ENCODE measurements at places on chromosomes 4 and X.

DNA sequence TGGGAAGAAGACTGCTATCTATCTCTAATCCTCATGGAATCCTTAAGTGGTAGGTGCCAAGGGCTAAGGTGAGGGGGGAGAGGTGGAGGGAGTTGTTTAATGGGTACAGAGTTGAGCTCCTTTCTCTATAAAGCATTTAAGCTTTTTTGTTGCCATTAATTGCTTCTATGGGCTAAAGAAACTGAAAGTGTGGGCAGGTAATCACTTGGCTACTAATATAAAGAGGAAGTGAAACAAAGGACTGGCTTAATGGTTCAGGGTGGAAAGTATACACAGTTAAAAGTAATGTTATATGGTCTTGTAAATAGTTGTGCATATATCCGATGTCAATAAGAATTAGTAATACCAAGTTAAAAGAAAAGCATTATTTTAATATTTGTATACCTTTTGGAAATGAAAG is 83.9 kb downstream of the POLA1 start:
- DNase-seq, result no peak

- no peak for DNase-seq
Measured at GRCh38 chr4:85701861-85702321, 226.9 kb downstream of the ARHGAP24 start.

GRCh38 chr4:102625232-102625930 is 124.2 kb downstream of the NFKB1 start:
- DNase-seq, result peak; percentile 72

DNA sequence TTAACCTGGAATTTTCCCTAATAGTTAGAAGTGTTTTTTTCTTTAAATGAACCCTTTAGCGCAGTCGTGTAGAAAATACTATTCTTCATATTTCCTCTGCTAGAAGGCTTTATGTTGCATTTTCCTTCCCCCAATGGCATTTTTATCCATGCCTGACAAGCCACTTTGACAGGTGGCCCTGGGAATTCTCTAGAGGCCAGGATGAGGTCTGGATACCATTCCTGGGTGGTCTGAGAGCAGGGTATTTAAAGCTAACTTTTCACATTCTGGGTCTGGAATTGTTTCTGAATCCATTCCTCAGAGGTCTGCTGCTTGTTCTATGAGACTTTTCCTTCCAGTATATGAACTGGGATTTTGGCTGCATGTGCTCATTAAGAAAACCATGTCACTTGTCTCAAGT is 31.2 kb upstream of the PDGFRA start:
- DNase-seq, result no peak

DNA sequence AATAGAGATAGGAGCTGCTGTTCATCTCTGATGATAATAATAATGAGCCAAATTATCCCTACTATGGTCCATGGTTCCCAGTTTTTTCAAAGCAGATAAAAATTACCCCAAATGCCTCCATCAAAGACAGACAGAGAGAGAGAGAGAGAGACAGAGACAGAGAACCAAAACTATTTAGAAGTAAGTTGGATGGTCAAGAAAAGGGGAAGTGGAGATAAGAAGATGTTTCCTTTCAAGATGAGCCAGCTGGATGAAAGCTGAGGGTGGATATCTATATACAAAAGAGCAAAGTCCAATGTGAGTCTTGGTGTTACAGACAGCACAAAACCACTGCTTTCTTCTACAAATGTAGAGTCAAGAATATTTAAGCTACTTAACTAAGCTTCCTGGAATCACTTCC is 173.9 kb downstream of the GRIA3 start:
- DNase-seq, result no peak

- peak; percentile 70 for DNase-seq
Measured at GRCh38 chrX:1491851-1492349, 39.2 kb upstream of the ASMTL start.

DNA sequence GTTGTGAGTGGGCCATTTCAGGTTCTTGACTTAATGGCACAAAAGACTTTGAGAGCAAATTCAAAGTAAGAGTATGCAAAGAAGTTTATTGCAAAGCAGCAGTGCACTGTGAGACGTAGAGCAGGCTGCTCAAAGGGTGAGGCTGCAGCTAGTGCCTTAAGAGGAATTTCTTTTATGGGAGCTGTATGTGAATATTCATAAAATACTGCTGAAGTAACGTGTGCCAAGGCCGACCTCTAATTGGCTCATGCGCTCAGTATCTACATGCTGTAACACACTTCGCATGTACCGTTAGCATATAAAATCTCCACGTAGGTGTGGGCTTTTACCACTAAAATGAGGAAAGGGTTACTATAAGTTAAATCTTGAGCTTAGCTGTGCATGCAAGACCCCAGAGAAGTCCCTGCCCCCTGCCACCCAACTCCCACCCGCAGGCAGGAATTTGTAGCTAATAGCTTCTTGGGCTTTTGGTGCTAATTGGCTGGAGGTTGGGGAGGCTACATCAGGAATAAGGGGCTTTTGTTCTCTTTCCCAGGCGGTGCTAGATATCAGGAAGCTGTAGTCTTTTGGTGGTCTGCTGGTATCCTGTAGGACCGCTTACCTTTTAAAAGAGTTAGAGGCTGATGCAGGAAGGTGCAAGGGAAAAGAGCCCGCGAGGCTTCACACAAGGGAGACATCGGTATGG is 47.6 kb downstream of the FSTL5 start:
- DNase-seq, result no peak

GRCh38 chrX:129606918-129607317 is 47.8 kb downstream of the APLN start:
- DNase-seq, result peak; percentile 22

- no peak for DNase-seq
Measured at GRCh38 chrX:69226459-69227158, 61.4 kb upstream of the PJA1 start.

GRCh38 chr4:133920236-133920635 is 281.4 kb downstream of the PABPC4L start:
- no peak for DNase-seq

- no peak for DNase-seq
Measured at GRCh38 chr4:3225936-3226335, 23.0 kb upstream of the MSANTD1 start.

- DNase-seq, result no peak
Measured at GRCh38 chr4:98786866-98787265, 128.5 kb upstream of the TSPAN5 start.

GRCh38 chr4:150402871-150403272 is 179.1 kb upstream of the MAB21L2 start:
- peak; percentile 42 for DNase-seq
